ENCODE measurements at places on chromosomes 12 and 14.
A peak's percentile ranks its signal among the peaks of the same experiment; 100 is the strongest.

DNA sequence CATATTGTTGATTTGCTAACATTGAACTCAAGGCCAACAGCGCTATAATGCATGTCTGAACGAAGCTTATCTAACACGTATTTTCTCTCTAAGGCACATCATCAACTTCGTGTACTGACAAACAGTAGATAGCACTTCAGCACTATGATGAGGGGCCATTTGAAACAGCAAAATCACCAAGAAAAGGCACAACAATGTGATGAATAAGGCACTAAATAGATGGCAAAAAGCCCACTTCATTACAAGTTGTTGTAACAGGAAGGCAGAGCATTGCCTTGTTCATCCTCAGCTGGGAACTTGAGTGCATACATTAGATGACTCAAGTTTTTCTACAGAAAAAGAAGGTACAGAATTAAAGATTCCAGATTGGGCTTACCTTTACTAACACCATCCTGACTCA lies 75.2 kb downstream of the LIN7A start:
- no peak for DNase-seq

DNA sequence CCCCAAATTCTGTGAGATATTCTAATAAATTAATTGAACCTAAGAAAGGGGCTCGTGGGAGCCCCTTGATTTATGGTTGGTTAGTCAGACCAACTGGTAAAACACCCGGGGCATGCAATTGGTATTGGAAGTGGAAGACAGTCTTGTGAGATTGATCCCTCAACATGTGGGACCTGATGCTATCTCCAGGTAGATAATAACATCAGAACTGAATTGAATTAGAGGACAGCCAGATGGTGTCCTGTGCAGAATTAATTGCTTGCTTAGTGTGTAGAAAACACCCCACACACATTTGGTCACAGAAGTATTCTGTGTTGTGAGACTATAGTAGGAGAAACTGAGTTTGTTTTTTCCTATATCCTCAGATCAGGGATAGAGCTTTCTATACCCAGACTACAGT lies 22.0 kb downstream of the PYROXD1 start:
- DNase-seq = no peak

DNA sequence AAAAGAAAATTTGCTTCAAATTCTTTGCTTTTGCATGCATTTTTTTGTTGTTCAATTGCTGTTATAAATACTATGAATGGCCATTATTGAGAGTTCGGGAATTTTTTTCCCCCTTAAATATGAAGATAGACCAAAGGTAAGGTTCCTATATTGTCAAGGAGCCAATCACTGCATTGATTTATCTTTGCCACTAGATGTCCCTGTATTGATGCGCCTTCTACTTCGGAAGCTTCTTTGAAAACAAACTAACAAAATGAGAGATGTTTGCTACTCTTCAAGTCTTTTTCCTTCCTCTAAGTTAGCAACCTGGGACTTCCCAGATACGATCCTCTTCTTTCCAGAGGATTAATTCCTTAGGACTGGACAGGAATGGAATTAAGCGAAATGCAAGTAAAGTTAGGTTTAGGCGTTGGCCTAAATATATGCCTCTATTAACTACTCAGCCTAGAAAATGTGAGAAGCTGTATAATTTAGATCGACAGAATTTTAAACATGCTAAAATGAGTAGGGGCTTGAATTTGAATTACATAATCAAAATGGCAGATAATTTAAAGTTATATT lies 318.1 kb downstream of the AEBP2 start:
- DNase-seq = no peak

DNA sequence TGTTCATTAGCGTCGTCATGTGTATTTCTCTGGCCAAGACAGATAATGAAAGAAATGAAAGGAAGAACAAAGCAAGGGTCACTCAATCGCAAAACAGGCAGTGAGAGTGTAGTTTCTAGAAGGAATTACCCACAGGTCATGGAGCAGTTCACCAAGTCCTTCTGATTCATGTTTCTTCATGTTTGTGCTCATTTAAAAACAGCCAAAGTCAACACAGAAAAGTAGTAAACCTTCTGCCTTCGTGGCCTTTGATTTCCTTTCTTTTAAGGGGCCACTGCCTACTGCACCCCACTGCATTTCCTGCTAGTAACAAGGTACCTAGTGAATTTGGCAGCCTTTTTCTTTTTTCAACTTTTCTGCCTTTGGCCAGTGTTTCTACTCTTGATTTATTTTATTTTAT lies 75.1 kb downstream of the KCNK13 start:
- no peak for DNase-seq

GRCh38 chr14:71692496-71692895 lies 239.7 kb upstream of the RGS6 start:
- DNase-seq = no peak

DNA sequence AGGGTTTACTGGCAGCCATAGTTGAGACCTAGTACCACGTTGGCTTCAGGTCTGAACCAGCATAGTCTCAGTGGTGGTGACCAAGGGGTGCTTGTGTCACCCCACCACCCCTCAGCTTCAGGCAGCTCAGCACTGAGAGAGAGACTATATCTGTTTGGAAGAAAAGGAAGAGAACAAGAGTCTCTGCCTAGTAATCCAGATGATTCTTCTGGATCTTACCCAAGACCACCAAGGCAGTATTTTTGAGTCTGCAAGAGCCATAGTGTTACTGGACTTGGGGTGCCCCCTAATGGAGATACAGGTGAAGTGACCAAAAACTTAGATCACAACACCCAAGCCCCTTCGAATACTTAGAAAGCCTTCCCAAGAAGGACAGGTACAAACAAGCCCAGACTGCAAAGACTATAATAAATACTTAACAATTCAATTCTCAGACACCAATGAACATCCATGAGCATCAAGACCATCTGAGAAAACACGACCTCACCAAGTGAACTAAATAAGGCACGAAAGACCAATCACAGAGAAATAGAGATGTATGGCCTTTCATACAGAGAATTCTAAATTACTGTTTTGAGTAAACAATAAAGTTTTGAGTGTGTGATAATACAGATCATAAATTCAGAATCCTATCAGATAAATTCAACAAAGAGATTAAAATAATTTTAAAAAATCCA lies 107.0 kb downstream of the HELB start:
- DNase-seq = peak; percentile 70

- no peak for DNase-seq
These were observed 350.7 kb downstream of the C12orf50 start for GRCh38 chr12:87678453-87678852.

- DNase-seq = no peak
These were observed 41.2 kb upstream of the MEG3 start for GRCh38 chr14:100784523-100785337.

DNA sequence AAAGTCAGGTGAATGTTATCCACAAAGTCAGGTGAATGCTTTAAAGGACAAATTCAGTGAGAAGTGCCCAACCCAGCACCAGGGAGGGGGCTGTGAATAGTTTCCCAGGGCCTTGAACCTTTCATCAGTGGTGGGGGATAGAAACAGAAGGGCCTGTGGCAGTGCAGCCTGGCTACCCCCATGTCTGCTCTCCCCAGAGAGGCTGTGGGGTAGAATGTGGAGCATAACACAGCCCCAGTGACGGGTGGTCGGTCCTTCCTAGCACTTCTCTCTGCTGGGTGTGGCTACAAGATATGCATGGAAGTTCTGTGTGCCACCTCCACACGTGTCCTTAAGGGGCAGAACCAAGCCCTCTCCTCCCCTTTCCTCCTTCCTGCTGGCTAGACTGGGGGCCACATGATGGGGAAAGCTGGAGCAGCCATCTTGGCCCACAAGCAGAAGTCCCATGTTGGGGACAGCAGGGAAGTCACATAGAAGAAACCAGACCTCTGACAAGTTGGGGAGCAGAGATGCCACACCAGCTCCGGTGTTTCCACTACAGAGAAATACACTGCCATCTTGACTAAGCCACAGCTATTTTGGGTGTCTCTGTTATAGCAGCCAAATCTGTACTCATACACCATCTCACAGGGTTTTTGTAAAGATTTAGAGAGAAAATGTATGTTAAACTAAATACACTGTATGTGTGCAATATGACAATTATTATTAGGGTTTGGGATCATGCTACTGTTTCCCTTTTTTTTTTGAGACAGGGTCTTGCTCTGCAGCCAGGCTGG lies 17.0 kb downstream of the RITA1 start:
- DNase-seq = no peak

- DNase-seq = no peak
These were observed 8.3 kb downstream of the IKZF4 start for GRCh38 chr12:56029166-56029519.

DNA sequence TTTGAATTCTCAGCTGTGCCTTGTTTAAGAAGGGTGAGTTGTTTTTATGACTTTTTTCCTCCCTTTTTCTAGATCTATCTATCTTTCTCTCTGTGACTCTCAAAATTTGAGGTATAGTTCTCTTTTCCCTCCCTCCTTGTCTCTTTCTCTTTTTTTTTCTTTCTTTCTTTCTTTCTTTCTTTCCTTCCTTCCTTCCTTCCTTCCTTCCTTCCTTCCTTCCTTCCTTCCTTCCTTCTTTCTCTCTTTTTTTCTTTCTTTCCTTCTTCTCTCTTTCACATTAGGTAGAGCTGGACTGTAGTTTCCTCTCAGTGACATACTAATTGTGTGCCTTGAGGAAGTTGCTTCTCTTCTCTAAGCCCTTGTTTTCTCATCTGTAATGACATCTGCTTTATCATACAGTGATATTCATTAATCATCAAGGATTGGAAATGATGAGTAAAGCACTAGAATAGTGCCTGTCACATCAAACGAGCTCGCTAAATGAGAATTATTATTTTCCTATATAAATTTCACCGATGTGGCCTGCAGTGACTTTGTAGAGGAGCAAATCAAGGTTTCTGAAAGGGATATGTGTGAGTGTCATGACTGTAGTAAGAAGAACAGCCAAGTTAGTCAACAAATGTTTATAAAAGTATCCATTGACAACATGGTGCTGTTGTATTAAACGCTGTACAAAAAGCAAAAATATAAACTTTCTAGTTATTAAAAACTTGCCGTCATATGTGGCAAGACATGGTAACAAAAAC lies 78.9 kb upstream of the SLC38A2 start:
- DNase-seq = no peak

DNA sequence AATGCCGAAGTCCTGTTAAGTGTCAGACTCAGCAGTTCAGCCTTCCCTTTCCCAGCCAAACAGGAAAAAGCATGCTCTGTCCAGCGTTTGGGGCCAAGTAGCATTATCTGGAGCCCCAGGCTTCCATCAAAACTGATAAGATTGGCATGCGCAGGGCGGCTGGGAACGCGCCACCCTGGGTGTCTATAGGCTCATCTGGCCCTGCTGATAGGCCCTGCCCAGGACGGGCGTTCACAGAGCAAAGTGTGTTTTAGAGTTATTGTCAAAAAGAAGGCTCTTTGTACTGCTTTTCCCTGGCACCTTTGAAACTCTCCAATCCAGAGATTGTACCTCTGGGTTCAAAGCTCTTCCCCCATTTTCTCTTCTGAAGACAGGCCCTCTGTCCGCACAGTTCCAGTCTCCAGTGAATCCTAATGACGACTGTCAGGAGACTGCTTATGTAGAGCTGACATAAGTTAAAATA lies at the start of gene ART4:
TSS of gene ART4 (minus strand) at position 102 of the 463 bp plus-strand sequence. CDS start 413 bp downstream, outside the sequence.
- DNase-seq = no peak

DNA sequence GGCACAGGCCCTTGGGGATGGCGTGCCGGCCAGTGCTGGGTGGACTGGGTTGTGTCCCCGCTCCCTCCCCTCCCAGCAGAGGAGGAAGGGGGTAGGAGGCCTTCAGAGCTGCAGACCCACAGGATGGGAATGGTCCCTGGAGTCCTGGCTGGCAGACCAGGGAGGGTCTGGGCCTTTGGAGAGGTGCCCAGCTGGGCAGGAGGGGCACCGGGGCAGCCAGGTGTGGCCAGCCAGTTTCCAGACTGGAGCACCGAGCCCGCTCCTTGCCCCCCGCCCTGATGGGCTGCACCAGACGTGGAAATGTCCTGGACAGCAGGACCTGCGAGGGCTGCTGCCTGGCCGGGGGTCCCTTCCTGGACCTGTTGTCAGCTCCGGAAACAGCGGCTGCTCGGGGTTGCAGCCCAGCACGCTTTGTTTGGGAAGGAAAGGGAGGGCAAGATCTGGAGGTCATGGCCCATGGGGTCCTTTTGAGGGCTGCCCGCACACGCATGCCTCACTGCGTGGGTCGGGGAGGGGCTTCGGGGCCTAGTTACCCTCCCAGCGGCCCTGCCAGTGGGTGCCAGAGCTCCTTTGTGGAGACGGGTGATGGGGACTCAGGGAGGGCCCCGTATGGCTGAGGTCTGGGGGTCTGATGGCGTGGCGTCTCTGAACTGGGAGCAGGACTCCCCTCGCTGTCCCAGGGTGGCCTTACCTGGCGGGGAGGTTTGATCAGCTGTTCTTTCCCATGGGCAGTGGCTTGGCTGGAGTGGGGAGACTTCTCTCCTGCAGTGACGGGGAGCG lies 9.1 kb downstream of the KIF26A start:
- no peak for DNase-seq

GRCh38 chr12:108964371-108965352 lies 56.2 kb downstream of the SVOP start:
- no peak for DNase-seq

DNA sequence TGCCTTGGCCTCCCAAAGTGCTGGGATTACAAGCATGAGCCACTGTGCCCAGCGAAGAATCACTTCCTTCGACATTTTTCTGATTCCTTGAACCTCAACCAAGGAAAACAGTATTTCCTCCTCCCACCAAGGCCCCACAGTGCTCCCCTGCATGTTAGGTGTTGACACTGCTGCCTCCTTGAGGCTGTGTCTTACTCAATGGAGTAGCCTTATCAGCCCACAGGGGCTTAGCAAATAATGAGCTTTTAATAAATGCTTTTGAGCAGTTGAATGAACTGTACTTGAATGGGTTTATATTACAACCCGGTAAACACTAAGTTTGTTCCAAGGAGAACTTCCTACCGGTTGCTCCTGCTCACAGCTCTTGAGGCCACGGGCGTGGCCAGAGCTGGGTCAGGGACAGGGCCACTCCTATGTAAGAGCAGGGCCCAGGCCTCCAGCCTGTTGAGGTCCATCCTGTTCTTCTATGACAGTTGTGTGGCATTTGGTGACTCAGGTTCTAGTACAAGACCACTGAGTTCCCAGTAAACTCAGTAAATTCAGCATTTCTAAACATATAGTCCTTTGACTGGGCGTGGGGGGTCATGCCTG lies 36.8 kb upstream of the TUBA1A start:
- no peak for DNase-seq

DNA sequence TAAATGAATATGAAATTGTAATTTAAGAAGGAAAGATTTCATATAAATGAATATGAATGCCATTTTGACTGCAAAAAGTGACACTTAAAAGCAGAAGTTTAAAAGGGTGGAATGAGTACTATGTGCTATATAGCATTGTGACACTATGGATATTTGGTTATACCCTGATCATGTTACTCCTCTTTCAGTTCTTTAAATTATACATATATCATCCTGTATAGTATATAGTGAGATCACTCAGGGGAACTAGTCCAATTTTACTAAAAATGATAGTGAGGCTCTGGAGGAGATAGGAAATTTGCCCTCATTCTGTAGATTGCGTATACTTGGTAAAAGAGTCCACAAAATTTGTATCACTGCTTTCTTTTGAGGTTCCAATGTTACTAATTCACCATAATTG lies 155.7 kb upstream of the BTG1 start:
- no peak for DNase-seq

- DNase-seq = no peak
These were observed 24.2 kb downstream of the SH2B3 start for GRCh38 chr12:111429828-111430432.

- no peak for DNase-seq
These were observed 79.2 kb downstream of the CCDC88C start for GRCh38 chr14:91338379-91338778.
